ENCODE measurements at places on chromosomes 7 and 10.

DNA sequence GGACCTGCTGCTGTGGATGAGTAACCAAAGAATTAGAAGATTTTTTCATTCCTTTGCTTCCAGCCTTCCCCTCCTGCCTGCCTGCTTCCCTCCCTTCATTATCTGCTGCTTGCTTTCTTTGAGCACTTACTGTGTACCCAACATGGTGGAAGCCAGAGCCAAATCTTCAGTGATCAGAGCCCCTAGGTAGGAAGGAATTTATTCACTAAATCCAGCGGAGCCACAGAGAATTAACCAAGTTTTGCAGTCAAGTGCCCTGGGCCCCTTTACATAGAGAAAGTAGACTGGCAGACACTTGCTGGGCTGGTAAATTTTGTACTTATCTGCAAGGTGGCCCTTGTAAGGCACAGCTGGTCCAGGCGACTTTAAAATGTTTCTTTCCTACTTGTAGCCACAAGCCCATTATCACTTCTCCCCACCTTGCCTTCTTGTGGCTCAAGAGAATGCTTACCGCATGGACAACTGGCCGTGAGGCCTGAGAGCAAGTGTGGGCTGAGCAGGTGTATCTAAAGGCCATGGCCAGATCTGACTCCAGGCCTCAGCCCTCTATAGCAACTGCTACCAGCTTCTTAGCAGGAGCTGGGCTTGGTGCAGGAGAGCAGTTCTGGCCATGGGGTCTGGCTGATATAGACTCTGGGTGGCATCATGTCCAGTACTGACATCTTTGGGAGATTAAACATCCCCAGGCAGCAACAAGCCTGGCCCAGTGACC is 11.1 kb downstream of the UNC5B start:
- DNase-seq, result no peak

DNA sequence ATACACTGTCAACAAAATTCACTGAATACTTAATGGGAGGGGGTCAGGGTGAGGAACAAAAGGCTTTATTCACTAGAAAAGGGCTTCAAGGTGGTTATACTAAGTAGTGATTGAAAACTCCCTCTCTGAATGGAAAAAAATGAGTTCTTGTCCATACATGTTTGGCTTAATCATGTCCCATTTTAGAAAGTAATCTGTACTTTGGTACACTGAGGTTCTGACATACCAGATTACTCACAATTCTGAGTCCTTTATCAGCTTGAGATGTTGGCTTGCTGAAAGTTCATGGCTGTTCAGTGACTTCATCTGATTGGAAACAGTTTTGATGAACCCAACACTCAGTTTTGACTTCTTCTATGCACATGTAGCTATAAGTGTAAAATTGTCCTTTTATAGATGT is 12.8 kb upstream of the NOBOX start:
- no peak for DNase-seq

DNA sequence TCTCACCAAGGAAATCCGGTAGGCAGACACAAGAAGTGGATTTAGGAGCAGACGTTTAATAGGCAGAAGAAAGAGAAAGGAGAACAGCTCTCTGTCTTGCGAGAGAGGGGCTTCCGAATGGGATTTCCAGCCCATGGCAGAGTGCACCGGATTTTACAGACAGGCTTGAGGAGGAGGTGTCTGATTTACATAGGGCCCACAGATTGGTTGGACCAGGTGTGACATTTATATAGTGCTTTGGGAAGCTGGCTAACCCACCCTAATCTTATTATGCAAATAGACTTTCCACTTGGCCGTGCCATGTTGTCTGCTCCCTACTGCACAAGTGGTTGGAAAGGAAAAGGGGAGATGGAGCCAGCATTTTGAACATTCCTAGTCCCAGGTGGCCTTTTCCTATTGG is 57.8 kb downstream of the ANKMY2 start:
- peak; percentile 29 for DNase-seq

- no peak for DNase-seq
Measured at GRCh38 chr7:31690935-31691334, 3.9 kb downstream of the PPP1R17 start.

- no peak for DNase-seq
Measured at GRCh38 chr7:95546647-95547046, 49.7 kb downstream of the PDK4 start.

- no peak for DNase-seq
Measured at GRCh38 chr7:158702196-158702595, 2.4 kb downstream of the NCAPG2 start.

- DNase-seq, result peak; percentile 35
Measured at GRCh38 chr7:149741629-149742028, 31.8 kb downstream of the ZNF467 start.

DNA sequence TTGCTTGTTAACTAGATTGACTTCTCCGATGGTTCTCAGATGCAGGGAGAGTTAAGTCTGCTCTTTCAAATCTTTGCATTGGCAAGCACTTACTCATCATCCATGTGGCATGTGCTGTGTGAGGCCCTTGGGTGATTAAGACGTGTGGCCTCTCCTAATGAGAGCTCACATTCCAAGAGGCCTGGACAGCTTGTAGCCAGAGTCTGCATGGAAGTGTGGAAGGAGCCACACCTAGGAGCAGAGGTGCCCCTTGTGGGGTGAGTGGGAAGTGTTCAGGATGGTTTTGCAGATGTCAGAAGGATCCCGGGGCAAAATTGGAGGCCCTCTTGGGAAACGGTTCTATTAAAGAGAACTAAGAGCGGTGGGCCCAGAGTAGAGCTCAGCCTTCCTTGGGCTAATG is 225.9 kb downstream of the PAXIP1 start:
- peak; percentile 88 for DNase-seq
